ENCODE measurements at places on chromosomes 12 and 14.

DNA sequence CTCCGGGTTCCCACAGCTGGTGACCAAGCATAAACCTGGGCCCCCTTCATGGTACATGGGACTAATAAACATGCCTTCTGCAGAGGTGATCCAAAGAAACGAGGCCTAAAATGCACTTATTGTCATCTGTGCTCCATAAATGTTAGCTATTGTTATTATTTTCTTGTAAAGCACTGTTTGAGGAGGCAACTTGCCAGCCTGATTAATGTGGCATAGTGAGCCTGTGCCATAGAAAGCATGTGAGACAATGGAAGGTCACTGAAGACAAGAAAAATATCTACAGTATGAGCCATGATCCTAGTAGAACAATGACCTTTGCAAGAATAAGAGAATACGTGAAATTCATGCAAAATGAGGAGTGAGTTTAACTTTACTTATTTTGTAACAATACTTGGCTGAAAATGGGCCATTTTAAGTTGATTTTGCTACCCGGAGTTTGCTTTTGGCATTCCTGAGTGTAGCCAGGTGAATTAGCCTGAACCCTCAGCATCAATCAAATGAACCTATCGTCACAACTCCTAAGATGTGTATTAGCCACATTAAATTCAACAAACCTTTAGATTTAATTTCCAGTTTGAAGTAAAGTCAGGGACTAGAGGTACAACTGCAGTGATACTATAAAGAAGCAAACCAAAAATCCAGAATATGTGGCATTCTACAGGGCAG, 52.2 kb downstream of the CPM start:
- no peak for DNase-seq

DNA sequence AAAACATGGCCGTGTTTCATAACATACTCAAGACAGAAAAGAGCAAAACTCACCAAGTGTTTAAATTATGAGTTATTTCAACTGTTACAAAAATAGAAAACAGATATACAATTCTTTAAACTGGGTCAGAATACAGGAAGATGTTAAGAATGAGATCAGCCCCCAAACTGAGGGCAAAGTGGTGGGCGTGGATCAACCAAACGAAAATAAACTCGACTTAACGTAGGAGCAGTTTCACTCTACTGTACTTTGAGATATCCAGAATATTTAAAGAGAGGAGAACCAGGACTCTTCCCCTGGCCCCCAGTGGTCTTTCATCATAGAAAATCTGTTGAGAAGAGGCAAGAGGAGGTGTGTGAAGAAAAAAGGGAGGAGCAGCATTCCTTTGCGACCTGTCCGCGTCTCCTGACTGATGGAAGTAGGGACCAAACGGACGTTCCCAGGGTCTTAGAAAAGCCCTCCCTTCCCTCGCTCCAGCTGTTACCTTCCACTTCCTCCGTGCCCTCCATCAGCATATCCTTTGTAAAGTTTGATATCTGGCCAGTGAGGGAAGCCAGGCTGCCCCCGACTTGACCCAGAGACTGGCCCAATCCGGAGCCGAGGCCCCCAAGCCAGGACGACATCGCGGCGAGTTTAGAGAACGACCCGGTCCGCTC, 668 bp downstream of the TRIP11 start:
- DNase-seq, result peak; percentile 87

- DNase-seq, result no peak
Measured at GRCh38 chr14:31965735-31966598, 111.1 kb upstream of the ARHGAP5 start.

DNA sequence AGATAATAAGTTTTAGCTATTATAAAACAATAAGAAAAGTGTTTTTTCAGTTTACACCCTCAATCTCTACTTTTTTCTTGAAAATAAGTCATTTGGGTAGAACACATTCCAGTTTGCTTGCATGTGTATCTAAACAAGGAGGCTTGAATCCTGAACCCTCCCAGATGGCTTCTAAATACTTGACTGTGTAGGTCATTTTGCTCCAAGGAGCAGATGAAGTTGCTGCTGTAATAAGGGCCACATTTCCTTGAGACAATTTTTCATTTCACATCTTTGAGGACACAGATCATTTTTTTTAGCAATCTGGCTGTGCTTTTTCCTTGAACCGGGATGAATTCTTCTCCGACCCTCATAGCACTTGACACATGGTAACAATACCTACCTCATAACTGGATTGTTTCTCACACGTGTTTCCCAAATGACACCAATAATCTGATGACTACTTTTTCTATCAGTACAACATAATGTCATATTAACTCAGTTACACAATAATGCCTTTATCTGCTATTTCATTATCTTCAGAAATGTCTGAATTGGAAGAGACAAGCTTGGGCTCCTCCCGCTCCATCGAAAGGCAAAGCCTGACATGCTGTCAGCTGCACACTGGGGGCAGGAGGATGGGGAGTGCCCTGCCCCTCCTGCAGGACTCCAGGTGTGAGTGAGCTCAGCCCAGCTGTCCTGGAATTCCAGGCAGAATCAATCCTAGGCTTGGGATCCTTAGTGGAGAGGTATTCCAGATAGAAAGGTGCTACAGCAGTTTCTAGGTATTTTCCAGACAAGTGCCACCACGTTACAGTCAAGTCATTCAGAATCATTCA, 30.9 kb downstream of the GPHB5 start:
- DNase-seq, result peak; percentile 46

GRCh38 chr12:27142101-27142721, 59.8 kb upstream of the C12orf71 start:
- DNase-seq, result peak; percentile 41

DNA sequence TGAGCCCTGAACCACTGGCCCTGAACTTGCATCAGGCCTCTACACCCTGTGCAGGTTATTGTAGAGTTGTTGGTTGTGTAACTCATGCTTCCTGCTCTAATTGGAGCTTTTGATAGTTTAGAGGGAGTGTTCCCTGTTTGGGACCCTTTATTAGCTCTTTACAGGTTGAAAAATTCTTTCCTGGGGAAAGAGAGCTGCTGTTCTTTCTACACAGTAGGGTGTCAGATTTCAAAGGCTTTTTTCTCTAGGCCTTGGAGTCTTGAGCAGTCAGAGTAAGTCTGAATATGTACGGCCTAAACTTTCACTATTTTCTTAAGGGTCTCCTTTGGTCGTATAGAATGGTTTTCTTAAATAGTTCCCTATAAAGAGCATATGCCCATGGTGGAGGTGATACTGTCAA, 60.8 kb upstream of the NEDD1 start:
- peak; percentile 23 for DNase-seq

DNA sequence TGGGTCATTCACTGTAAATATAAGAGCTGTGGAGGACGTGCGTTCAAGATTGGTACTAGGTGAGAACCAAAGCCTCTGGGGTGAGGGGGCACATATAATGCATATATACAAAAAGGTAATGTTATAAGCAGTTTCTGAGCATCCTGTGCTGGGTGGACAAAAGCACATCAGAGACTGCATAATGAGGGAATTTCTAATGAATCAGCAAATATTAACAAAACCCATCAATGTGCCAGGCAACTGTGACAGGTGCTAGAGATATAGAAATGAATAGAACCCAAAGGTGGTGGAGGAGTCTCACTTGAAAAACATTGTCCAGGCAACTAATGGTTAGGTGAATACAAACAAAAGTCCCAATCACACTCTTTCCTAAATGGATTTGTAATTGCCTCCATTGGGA, 74.7 kb downstream of the GPR65 start:
- no peak for DNase-seq

- DNase-seq, result no peak
Measured at GRCh38 chr12:22535478-22535877, 8.9 kb downstream of the C2CD5 start.

- DNase-seq, result no peak
Measured at GRCh38 chr12:2958432-2959191, 585 bp upstream of the TEAD4 start.

DNA sequence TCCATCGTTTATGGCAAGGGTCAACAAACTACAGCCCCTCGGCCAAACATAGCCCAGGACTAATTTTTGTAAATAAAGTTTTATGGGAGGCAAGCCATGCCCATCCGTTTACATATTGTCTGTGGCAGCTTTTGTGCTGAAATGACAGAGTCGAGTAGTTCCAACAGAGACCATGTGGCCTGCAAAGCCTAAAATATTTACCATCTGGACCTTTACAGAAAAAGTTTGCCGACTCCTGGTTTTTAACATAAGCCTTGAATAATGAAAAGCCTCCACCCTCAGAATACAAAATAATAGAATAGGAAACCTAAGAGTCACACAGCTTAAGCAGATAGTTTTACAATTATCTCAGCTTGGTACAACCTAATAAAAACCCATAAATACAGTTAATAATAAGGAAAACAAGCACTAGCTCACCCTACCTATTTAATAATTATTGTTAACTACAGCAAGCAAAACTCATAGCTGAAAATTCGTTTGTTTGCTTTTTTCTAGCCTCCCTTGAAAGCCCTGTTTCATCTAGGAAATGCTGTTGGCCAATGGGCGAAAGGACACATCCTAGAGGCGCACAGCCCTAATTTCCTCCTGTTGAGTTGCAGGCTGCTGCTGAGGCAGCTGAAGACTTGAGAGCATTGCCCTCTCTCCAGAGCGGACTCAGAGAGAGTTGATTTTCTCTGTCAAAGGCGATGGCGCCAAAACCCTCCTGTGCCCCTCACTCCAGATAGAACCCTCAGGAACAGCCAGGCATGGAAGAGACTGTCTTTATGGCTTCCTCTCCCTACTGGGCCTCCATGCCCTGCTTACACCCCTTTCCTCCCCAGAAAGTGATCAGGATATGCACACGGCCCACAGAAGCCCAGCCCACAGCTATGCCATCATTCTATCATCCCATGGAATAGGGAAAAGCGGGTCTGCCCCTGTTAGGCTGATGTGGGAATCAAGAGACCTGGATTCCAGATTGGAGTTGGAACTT, 107.2 kb downstream of the DPF3 start:
- no peak for DNase-seq

DNA sequence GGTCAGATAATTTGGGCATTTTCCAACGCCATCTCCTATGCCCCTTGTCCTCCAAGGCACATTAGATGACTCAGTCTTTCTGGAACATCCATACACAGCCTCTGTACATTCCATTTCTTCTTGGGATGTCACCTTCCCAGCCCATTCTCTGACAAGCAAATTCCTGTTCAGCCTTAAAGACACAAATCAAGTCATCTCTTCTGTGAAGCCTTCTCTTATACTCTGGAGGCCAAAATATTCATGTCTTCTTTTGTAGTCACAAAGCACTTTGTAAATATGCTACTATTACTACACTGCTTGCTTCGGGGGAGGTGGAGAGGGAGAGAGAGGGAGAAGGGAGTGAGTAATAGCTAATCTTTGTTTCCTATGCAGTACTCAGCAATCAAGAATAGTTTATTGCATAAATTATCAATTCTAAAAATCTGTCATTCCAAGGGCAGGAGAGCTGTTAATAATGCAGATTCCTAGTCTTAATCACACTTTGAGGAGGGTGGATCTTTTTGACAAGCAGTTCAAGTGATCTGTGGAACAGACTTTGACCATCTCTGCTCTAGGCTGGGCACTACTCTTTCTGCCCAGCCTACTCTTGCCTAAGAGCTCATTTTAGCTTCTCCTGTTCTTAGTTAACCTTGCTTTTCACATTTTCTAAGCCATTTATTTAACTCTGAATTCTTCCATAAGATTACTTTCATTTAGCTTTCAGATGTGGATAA, 27.9 kb downstream of the KCNMB4 start:
- DNase-seq, result no peak

- DNase-seq, result no peak
Measured at GRCh38 chr12:51600721-51601120, 9.7 kb downstream of the SCN8A start.

GRCh38 chr14:79706382-79706781, 504.9 kb downstream of the DIO2 start:
- no peak for DNase-seq

GRCh38 chr14:61338457-61338856, 17.1 kb downstream of the PRKCH start:
- DNase-seq, result no peak

GRCh38 chr12:130192642-130193345, 30.5 kb downstream of the FZD10 start:
- DNase-seq, result peak; percentile 66

DNA sequence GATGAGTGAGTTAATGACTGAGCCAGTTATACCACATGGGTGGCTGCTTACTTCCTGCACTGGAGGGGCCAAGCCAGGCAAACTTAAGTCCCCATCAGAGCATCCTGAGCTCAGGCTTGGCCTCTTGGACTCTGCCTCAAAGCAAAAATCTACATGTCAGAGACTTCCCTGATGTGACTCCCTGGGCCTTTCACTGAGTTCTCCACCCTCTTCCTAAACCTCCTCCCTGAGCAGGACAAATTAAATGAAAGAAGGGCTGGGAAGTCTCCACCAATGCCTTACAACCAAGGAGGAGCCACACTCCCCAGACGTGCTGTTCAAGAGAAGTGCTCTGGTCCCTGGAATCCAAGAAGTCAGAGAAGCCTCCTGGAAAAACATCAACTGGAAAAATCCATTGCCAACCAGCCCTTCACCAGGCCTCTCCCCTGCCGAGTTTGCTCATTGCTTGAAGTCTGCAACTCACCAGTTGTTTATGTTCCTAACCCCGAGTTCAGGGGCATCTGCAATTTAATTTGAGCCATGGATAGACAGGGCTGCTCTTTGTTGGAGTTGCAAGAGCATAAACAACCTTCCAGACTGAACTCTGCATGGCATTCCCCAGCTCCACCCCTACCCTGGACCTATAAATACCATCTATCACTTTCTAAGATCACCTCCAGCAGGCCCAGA, 160.5 kb downstream of the ANO2 start:
- DNase-seq, result no peak

- no peak for DNase-seq
Measured at GRCh38 chr12:90280564-90281058, 572.0 kb upstream of the ATP2B1 start.

- DNase-seq, result no peak
Measured at GRCh38 chr12:32270818-32271710, 128.3 kb upstream of the FGD4 start.

DNA sequence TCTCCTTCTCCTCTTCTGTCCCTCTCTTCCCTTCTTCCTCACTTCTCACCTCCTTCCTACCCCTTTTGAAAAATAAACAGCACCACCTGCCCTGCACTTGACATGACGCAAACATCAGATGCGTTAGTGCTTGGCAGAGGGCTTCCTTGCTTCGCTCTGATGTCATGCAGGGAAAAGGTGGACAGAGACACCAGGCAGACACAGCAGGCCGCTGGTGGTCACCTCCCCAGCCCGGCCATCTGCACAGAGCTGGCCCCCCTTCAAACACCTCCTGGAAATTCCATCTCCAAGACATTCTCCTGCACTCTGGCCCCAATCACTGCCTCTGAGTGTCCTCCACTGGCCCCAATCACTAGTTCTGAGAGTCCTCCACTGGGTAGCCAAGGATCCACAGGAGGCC, 353.6 kb downstream of the MED13L start:
- no peak for DNase-seq
